CD4-positive, alpha-beta T cell treated with Interleukin-4 for 1 hour (primary cell): ENCODE measurements at places on chromosomes 7 and 10.

DNA sequence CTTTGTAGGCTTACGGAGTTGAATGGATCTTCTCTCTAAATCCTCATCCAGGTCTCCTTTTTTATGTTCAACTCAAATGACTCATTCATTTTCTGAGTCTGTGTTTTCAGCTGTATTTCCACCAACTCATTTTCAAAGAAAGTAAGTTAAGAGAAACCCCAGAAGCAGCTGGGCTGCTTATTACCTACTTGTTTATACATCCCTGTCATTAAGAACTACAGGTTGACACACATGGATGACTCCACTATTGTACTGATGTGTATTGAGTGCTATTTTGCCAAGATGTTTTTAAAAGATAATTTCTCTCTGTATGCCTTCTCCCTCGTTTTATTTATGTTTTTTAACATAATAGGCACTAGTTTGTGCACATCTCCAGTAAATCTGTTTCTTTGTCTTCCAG lies 41.9 kb downstream of the DGKI start:
- no peak for DNase-seq

GRCh38 chr7:158348446-158348845 lies 239.2 kb downstream of the PTPRN2 start:
- DNase-seq, result no peak

DNA sequence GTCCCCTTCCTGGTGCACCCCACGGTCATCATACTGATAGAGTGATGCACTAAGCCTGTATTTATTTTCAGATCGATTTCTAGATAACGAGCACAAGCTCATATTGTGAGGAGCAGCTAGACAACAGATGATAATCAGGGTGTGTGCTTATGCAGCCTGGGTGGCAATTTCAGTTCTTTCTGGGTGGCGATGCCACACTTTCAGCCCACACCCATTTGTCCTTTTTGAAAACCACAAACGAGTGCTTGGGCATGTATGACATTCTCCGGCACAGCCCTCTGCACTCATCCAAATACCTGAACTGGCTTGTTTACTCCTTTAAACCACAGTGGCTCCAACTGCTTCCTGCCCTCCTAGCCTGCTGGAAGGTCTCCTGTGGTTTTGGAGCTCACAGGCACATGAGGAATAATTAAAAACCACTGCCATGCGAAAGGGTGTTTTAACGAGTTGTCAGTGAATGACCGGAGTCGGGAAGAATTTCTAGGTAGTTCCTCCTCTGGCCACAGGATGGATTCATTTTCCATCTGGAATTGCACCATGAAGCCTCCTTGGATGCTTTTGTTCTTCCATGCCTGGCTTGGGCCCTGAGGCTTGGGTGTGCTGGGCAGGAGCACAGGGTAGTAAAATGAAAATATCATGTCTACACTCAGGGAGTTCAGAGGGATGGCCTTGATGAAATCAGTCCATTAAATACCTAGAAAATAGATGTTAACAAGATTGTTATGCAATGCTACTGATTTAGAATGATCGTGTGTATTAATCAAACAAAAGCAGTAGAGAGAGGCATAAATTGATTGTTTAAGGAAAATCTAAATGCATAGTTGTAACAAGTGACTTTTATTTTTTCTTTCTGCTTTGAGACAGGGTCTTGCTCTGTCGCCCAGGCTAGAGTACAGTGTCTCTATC lies 52.4 kb upstream of the ITGB1 start:
- DNase-seq, result peak; percentile 25

- no peak for DNase-seq
Observed at GRCh38 chr7:115094163-115094562, 172.3 kb downstream of the MDFIC start.

GRCh38 chr10:72692744-72692993 lies 726 bp downstream of the MCU start:
- no peak for DNase-seq

- no peak for DNase-seq
Observed at GRCh38 chr10:50527442-50528043, 96.2 kb downstream of the SGMS1 start.

DNA sequence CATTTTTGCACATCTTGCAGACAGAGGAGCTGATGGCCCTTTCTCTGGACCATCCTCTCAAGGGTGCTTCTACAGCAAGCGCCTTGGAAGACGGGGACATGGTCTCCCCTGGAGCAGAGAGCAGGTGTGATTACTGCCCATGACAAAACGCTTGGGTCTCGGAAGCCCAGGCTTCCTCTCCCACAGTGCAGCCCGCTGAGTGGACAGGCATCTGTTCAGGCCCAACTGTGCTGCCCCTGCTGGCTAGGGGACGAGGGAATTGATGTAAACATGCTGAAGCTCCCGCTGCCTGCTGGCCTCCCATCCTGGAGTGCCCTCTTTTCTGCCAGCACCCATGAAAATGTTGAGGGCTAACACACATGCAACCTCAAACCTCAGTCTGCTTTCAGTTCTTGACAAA lies 14.3 kb downstream of the IL15RA start:
- no peak for DNase-seq

DNA sequence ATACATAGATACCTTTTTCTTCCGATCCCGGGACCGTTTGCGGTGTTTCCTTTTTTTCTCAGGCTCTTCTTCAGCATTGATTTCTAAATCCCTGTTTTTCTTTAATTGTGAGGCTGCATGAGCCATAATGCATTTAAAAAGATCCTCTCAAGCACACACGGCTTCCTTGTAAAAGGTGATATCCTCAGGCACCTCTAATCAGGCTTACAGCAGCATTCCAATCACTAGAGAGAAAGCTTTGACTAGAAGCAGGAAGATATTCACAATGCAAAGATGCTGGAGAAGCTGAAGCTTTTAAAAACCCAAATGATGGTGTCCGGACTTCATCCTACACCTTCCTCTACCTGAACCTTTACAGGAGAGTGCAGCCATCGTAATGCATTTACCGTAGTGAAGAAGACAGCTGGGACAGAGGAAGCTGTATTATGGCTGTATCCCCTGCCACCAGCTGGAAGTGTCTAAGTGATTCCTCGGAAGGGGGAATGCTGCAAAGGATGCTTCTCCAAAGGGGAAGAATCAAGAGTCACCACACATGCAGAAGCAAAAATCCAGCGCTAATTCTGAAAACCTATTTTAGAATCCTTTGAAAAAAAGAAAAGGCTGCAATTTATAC lies at the start of gene ANK3:
ANK3 (minus strand) TSS at position 463 of the 613 bp plus-strand sequence; CDS start at position 126, 337 bp downstream.
- no peak for DNase-seq

GRCh38 chr10:67225226-67225625 lies 299.4 kb downstream of the LRRTM3 start:
- no peak for DNase-seq

DNA sequence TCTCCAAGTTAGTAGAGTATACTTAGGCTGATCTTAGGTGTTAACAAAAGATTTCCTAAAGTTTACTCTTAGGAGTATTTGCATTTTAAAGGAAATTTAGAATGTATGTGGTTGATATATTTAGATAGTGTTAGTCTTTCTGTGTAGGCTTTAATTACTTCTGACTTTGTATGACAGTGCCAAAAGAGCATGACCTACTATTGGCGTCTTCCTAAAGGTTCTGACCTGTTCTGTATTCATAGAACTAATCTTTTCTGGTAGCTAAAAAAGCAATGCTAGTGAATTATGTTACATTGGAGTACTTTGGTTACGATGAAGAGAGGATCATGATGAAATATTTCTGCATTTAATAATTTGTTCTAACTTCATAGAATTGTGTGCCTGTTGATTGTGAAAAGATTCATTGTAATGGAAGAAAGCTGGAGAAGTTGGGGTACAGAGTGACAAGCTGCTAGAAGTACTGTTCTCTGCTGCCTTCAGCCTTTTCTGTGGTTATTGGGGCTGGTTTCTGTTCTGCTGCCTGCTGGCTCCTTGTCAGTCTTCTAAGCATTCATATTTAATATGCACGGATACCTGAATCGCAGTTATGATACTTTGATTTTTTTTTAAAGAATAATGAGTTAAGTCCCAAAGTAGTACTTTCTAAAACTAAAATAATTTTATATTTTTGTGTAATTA lies 13.2 kb downstream of the WAC start:
- DNase-seq, result no peak

GRCh38 chr10:58660575-58661255 lies 148.0 kb downstream of the BICC1 start:
- no peak for DNase-seq

- DNase-seq, result peak; percentile 65
Observed at GRCh38 chr7:107579885-107580715, at the start of gene BCAP29. Gene BCAP29 (plus strand): TSS chr7:107580246. CDS start chr7:107580773, 527 bp downstream.

DNA sequence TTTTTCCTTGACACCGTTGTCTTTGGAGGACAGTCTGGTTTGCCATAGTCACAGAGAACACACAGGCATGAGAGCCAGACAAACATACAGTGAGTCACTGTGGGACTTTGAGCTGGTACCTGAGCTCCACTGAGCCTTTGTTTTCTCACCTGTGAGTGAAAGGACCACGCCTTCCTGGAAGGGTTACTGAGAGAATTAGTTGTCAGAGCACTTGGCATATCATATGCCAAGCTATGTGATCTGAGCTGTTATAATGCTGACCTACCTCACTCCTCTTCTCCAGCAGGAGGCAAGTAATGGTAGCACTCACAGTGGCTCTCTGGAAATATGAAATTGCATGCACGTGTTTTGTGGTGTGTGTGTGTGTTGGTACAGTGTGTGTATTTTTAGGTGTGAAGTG lies 59.7 kb downstream of the CXCL12 start:
- no peak for DNase-seq

- DNase-seq, result peak; percentile 47
Observed at GRCh38 chr10:97399843-97400545, 1.1 kb downstream of the RRP12 start.

DNA sequence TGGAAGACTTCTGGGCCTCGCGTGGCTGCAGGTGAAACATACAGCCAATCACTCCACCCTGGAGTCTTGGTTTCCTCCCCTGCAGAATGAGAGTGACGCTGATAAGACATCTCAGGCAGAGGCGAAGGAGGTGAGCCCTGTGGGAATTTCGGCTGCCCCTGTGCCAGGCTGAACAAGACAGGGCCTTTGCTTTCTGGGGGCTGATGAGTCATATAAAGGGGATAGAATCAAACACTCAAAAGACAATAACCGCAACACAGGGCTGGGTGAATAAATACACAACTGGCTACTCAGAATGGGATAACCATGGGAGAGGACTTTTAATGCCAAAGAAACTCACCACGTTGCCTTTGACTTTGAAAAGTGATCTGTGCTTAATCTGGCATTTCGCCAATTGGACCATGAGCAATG lies 143.8 kb downstream of the KCNMA1 start:
- no peak for DNase-seq

DNA sequence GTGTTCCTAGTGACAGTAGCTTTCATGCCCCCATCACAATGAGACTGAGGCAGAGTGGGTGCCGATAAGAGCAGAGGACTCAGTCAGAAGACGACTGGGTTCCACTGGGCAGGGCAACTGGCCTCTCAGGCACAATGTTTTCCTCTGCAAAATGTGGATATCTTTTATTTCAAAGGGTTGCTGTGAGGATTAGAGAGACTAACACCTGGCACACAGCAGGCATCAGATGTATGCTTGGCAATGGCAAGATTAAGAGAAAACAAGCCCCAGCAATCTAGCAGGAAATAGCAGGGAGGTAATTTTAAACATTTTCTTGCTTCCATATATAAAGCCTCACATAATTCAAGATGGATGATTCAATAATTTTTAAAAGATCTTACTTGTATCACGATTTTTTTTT lies 28.0 kb downstream of the SGMS1 start:
- DNase-seq, result no peak

DNA sequence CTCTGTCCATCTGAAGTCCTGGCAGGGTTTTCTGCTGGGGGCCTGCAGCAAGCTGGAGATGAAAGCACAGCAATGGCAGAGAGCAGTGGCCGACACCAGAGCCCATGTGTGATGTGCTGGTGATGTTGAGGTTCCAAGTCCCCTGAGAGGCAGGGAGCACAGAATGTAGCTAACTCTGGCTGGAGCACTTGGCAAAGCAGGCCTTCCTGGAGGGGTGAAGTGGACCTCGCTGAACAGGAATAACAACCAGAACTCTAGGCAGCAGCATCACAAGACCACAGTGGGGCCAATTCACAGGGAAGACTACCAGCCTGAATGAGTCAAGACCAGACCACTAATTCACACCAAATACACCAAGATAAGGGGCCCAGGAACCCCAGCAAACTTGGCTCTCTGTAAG lies 22.8 kb upstream of the MSMB start:
- DNase-seq, result no peak

- no peak for DNase-seq
Observed at GRCh38 chr7:91374321-91374989, 110.2 kb downstream of the FZD1 start.

DNA sequence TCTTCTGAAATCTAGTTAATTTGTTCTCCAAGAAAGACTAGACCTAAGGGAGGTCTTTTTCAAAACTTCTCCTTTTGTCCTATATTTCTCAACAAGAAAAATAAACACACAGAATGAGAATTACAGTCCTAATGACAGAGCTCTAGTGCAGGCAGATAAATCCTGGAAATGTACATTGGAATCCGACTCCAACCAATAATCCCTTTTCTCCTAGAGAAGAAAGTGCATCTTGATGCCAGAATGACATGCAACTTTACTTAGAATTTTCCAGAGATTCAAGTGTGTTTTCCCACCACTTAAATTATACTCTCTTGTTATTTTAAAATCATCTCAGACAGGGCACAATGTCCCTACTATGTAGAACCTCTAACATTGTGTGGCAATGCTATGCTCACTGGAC lies 68.2 kb downstream of the MET start:
- DNase-seq, result no peak

- no peak for DNase-seq
Observed at GRCh38 chr7:40721342-40721949, 586.6 kb downstream of the SUGCT start.

GRCh38 chr7:112006071-112006470 lies 200.1 kb downstream of the DOCK4 start:
- DNase-seq, result no peak

DNA sequence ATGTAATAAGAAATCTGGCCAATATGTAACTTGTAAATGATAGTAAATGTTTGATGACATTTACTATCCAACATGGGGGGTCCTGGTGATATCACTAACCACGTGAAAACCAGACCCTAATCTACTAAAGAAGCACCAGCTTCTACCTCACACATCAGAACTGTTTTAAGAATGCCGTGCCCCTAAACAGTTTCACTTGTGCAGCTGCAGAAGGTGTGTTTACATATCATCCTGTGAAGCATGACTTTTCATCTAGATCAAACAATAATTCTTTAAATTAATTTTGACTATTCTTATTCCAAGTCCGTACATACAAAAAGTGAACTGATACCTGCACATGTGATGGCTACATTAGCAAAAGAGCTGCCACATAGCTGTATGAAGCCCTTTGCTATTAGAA lies 61.0 kb downstream of the STEAP1B start:
- DNase-seq, result no peak

DNA sequence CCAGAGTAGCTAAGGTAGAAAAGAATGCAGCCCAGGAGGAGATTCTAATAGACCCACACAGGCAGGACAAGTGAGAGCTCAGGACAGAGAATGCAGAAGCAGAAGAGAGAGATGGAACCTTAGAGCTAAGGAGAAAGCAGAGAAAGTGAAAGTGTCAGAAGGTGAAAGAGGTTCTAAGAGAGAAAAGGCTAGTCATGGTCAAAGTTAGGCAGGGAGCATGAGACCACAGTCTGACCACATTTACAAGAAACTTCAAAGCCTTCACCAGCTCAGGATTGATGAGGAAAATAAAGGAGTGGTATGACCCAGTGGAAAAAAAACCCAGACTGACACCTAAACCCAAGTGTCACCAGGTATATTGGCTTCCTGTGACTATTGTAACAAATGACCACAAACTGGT lies 131.8 kb upstream of the WDR11 start:
- DNase-seq, result no peak
